G401 (cell line): ENCODE measurements at places on chromosomes 13 and 19.

GRCh38 chr19:43420954-43421353 lies 6.3 kb downstream of the TEX101 start:
- no peak for DNase-seq

DNA sequence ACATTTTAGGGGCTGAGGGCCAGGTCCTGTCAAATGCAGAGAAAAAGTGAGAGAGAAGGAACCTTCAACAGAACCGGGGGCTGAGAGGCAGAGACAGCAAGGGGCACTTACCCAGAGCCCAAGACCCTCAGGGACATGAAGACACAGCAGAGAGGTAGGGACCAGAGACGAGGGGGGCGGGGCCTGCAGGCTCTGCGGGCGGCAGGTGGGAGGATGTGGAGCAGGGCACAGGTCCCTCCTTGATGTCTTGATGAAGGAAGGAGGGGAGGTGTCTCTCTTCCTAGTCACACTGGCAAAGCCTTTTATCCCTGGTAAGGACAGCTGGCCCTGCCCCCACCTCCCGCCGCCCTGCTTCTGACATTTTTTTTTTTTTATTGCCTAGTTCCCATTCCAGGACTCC lies at the start of gene KLK14:
Gene KLK14 (minus strand): TSS at position 277 of the 400 bp plus-strand sequence. CDS start 273 bp downstream, at position 4.
- no peak for DNase-seq

- DNase-seq: no peak
These were observed 2.2 kb downstream of the PNMA8B start for GRCh38 chr19:46493236-46494145.

GRCh38 chr19:33273065-33273736 lies 29.1 kb downstream of the CEBPA start:
- DNase-seq: no peak

- DNase-seq: no peak
These were observed 195.8 kb downstream of the UQCRFS1 start for GRCh38 chr19:29016926-29017760.

GRCh38 chr19:413756-414420 lies 4.9 kb upstream of the C2CD4C start:
- DNase-seq: no peak

DNA sequence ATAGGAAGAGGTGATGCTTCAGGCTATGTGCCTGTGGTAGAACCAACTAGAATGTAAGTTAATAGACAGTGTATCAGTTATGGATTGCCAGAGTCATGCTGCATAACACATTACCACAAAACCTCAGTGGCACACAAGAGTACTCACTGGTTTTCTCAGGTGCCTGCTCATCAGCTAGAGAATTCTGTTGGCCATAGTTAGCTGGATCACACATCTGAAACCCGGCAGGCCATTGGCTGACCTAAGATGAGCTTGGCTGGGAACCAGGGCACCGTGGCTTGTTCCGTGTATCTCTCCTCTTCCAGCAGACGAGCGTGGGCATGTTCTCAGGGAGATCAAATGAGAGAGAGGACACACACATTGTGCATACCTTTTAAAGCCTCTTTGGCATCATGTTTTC lies 76.7 kb downstream of the TEX26 start:
- DNase-seq: peak; percentile 25

- DNase-seq: no peak
These were observed 43.9 kb upstream of the FRY start for GRCh38 chr13:31987535-31988170.

DNA sequence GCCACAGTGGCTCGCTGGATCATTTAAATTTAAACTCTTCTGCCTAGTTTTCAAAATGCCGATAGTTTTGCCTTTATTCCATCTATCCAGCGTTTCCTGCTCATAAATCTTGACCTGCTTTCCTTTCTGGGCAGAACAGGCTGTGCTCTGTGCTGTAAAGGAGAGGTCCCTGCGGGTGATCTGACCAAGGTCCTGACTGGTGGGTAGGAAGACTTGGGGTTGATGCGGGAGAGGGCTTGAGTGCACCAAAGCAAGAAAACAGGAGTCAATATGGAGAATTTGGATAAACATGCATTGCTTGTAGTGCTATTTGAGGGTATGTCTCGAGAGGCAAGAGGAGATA lies 533.6 kb downstream of the MYO16 start:
- no peak for DNase-seq

- DNase-seq: no peak
These were observed at the start of gene EPSTI1 for GRCh38 chr13:42991898-42992763. Gene EPSTI1 (minus strand): TSS chr13:42992241. CDS start chr13:42992165, 76 bp downstream.

GRCh38 chr13:66886264-66886663 lies 343.9 kb downstream of the PCDH9 start:
- peak; percentile 26 for DNase-seq

GRCh38 chr13:45024847-45025246 lies 35.5 kb downstream of the GPALPP1 start:
- no peak for DNase-seq

DNA sequence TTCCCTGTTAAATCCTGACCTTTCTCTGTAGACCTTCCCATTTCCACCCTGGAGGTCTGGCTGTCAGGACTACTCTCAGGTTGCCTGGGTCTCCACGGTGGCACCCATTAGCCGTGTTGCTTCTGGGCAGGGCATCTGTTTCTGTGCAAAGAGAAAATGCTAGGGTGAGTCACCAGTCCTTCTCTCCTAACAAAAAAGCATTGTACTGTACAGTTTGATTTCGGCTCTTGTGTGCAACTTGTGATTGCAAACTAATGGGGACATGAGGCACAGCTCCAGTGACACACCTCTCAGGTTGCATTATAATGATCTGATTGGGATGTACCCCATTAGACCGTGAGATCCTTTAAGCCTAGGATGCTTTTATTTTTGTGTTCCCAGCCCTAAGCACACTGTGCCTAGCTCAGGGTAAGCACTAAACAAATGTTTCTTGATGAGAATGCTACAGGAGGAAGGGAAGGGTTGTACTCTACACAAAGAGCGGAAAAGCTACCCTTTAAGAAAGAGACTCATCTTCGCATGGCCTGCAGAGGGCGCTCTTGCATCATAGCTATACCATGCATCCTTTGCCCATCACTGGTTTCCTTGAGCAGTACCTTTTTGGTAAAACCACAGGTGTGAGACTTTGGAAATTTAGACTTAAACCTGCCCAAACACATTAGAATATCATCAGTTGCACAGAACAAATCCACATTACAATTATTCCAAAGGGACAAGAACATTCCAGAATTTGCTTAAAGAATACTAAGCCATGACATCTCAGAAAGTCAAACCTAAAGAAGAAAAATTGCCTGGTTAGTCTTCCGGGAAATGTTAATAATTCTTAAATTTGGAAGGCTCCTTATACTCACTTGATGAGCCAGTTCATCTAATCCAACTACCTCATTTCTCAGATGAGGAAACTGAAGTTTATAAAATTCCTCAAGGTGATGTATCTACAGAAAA lies 20.3 kb upstream of the TRIM13 start:
- DNase-seq: peak; percentile 85

DNA sequence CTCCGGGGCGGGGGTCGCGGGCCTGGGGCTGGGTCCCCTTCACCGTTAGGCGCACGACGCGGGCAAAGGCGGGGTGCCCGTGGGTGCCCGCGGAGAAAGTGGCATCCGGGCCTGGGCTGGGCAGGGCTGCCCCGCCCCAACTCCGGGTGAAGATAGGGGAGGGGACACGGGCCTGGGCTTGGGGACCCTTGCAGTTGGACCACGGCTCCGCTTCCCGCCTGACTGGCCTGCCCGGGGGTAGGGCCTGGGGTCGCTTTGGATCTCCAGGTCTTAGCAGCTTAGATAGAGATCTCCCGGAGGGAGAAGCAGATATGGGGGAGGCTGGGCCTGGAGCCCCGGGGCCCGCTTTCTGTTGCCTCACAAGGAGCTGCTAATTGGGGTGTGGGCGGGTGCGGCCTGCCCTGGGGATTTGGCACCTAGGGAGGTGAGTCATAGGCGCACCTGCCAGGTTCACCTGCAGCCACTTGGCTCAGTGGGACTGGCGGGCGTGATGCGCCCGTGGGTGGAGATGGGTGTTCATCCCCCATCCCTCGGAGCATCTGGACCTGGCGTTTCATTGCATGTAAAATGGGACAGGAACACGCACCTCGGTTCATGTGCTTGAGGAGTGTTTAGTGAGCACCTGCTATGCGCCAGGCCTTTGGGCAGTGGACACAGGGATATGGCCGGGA lies 585 bp downstream of the MAP1S start:
- no peak for DNase-seq

DNA sequence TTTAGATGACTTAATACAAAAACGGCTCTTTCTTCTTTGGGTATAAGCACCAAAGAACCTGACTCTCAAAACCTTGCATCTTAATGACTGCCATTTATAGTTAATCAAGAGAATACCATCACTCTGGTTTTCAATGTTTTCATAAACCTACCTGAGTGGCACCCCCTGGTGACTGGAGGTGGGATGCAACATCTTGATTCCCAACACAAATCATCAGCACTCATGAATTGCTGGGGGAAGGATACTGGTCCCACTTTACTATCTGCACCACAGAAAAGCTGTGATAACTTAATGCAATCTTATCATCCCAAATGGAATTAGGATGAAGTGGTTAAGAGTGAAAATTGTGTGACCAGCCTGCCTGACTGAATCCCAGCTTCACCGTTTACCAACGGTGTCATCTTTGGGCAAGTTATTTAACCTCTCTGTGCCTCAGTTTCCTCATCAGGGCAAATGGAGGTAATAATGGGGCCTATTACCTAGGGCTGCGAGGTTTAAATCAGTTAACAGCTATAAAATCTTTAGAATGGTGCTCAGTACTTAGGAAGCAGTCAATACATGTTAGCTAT lies 366.4 kb downstream of the KLF12 start:
- DNase-seq: no peak

- peak; percentile 72 for DNase-seq
These were observed 28.4 kb downstream of the PSG1 start for GRCh38 chr19:42850981-42851717.

- no peak for DNase-seq
These were observed 911.3 kb upstream of the GPC6 start for GRCh38 chr13:92315265-92315664.

- DNase-seq: peak; percentile 41
These were observed 4.9 kb downstream of the REX1BD start for GRCh38 chr19:18593367-18594095.

DNA sequence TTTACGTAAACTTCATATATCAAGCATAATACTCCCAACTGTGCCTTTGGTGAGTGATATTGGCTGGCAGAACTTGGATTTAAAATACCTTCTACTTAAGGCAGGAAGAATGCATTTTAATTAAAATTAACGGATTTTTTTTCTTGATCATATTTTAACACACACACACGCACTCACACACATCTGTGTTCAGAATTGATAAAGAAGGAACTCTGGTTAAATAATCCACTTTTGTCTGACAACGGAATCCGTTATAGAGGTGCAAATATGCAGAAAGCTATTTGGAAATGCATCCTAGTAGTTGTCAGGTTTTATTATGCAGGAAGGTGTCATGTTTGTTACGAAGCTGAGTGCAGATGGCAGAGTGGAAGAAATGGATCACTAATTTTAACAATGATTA lies 105.5 kb upstream of the ZNF536 start:
- DNase-seq: no peak

- no peak for DNase-seq
These were observed 160.7 kb upstream of the RFC3 start for GRCh38 chr13:33657274-33657673.

DNA sequence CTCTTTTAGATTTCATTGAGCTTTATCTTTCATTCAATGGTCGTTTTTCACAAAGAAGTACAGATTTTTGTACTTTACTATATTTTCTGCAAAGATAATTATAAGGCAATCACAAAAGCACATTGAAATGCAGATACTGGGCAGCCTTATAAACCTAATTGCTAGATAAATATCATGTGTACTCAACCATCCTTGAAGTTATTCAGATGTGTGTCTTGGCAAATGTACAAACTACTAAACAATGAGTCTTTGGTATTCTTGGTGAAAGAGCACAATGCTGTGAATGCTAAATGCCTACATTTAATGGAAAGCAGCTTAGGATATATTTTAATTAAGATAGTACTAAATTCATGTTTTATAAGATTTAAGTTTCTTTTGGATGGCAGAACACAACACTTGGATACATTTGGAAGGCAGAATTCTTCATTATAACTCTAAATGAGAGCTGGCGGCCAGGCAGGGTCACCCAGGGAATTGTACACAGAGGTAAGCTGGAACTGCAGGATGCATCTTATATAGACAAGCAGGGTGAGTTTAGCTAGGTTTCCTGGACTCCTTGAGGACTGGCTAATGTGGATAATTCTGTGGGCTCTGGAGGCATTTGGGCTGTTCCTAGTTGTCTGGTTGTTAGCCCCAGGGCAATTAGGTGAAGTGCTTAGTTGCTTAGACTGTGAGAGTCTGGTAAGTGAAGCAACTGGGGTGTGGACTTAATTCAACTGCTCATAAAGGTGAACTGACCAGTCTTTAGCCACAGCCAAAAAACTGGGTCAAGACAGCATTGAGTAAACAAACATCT lies 286.6 kb downstream of the PCDH20 start:
- DNase-seq: no peak

- no peak for DNase-seq
These were observed 94.1 kb downstream of the STK24 start for GRCh38 chr13:98482476-98483444.

DNA sequence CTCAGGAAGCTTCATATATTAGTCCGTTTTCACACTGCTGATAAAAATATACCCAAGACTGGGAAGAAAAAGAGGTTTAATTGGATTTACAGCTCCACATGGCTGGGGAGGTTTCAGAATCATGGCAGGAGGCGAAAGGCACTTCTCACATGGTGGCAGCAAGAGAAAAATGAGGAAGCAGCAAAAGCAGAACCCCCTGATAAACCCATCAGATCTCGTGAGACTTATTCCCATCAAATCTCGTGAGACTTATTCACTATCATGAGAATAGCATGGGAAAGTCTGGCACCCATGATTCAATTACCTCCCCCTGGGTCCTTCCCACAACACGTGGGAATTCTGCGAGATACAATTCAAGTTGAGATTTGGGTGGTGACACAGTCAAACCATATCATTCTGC lies 23.1 kb downstream of the FLT3 start:
- DNase-seq: no peak

- no peak for DNase-seq
These were observed 136.4 kb downstream of the PTPRS start for GRCh38 chr19:5204212-5204611.

DNA sequence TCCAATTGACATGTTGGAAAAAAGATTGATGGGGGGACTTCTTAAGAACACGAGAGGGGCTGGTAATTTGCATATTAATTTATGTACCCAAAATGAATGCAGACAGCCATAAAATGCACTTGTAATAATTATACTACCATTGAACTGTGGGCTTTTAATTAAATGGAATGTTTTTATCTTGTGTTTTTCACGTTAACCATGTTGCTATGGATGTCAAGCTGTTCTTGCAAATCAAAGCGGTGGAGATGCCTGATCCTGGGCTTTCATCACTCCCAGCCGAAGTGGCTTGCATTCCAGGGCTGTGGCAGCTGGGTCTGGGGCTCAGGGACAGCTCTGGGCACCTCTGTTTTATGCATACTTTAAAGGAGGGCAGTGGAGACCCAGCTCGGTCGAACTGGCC lies 179.4 kb upstream of the TMTC4 start:
- no peak for DNase-seq

- no peak for DNase-seq
These were observed 110.2 kb upstream of the GJB6 start for GRCh38 chr13:20342311-20342710.

- DNase-seq: no peak
These were observed 2411.1 kb downstream of the PCDH9 start for GRCh38 chr13:64819081-64819480.
